Adrenal gland (tissue), 19 donors: ENCODE measurements at places on chromosomes 1 and 21. TPM values are rescaled to one million over a fixed set of nuclear protein-coding genes. Genes with fewer than 3 reads are reported as not detected.

C4BPA gene
- 0.13 TPM for polyA plus RNA-seq

S100A10 gene
- polyA plus RNA-seq: 798 TPM

DPYD gene
- 14.9 TPM for polyA plus RNA-seq

CCDC17 gene
- 2.2 TPM for polyA plus RNA-seq
